ENCODE measurements at places on chromosomes 11 and 22. TPM values are rescaled to one million over a fixed set of nuclear protein-coding genes. Genes with fewer than 3 reads are reported as not detected.

- DNase-seq: no peak
These were observed 13.3 kb downstream of the LDHAL6A start for GRCh38 chr11:18468961-18469360.

DNA sequence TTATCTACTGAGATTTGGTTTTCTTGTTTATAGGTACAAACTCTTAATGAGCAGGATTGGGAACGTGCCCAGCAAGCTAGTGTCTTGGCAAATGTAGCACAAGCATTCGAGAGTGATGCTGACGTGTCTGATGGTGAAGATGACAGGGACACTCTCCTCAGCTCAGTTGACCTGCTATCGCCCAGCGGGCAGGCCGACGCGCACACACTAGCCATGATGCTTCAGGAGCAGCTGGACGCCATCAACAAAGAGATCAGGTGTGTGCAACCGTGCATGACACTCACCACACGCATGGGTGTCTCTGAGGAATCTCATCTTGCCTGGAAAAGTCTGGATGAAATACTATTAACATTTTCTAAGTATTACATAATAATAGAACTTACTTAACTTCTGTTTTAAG lies 54.7 kb upstream of the CTTN start:
- DNase-seq: peak; percentile 16

DNA sequence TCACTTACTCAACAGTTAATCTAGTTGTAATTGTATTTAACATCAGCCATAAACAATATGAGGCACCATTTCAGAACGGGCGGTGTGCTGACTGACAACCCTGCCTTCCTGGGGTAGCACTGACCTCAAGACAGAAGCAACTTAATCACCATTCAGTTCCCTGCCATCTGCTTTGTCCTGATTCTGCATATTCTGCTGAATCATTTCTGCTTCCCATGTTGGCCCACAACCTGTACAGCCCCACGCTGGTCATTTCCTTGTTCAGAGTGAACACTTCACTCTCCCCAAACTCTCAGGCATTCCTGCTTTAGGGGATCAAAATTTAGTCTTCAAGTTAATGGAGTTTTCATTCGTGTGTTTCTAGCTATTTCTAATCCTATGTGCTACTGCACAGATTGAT lies 132.3 kb upstream of the ZBED5 start:
- no peak for DNase-seq

DNA sequence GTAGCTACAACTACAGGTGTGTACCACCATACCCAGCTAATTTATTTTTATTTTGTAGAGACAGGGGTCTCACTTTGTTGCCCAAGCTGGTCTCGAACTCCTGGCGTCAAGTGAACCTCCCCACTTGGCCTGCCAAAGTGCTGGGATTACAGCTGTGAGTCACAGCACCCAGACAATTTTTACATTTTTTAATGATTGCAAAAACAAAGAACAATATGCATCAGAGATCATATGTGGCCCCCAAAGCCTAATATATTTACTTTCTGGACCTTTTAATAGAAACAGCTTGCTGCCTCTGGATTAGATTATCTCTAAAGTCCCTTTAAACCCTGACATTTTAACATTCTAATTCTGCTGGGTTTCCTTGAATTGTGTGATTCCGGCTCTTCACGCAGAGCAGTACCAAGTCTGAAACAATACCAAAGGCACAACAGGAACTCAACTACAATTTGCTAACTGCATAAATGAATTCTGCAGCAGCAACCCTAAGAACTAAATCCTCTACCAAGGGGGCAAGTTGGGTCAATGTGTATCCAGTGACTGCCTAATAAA lies 25.0 kb downstream of the RAB30 start:
- DNase-seq: no peak

DNA sequence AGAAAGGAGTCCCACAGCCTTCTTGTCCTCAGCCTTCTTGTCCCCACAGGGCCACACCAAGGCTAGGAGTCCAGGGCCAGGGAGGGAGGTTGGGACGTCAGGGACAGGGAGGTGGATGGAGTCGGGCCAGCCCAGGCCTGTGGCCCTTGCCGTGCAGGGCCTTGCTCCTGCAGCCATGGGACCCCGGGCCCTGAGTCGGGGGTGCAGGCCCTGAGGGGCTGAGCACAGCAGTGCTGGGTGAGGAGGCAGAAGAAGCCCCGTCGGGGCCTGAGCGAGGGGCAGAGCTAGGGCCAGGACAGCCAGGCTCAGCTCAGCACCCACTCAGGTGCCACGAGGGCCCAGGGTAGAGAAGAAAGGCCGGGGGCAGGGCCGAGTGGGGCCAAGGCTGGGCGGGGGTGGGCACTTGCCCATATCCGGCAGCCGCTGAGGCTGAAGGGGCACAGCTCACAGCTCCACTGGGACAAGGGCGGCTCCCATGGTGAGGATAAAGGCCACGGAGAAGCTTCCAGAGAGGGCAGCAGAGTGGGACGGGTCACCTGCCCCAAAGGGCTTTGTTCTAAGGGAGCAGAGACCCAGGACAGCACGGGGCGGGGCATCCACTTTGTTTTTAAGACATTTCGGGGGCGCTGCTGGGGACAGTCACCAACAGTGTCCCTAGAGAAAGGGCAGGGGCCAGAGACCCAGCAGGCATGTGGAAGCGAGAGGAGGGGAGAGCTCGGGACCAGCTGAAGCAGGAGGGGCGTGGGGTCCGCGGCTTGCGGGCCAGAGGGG lies 3.6 kb downstream of the MLC1 start:
- DNase-seq: no peak

CRACR2B gene
- 15.0 TPM for total RNA-seq

TMEM123 gene
- 89.7 TPM for total RNA-seq
